Endothelial cell of umbilical vein (primary cell): ENCODE measurements at places on chromosomes 13 and 19.

DNA sequence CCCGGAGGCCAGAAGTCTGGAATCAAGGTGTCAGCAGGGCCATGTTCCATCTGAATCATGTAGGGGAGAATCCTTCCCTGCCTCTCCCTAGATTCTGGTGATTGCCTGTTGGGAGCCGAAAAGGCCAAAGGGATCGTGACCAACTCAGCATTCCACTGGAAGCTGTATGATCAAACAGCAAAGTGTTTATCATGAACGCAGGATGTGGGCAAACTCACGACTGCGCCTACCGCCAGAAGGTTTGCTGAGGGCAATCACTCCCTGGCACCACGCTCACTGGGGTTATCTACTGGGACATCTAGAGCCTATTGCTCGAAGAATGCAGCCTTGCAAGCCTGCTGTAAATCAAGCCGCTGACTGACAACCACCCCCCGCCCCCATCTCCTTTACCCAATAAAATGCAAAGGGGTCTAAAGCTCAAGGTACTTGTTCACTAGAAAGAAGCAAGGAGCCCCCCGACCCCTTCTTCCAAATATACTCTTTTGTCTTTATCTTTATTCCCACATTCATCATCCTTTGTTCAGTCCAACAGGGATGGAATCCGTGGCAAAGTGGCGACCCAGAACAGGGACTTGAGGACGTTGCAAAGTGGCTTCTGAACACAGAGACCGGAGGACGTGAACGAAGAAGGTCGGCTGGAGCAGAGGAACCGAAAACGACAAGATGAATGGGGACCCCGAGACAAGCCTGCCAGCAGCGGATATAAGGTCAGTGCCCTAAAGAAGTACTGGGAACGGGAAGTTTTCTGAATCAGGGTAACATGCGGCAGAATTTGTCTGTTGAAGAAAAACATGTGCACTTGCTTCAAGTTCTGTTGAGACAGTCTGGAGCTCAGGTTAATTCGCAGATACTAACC, 16.8 kb downstream of the CLEC4M start:
- no peak for DNase-seq

DNA sequence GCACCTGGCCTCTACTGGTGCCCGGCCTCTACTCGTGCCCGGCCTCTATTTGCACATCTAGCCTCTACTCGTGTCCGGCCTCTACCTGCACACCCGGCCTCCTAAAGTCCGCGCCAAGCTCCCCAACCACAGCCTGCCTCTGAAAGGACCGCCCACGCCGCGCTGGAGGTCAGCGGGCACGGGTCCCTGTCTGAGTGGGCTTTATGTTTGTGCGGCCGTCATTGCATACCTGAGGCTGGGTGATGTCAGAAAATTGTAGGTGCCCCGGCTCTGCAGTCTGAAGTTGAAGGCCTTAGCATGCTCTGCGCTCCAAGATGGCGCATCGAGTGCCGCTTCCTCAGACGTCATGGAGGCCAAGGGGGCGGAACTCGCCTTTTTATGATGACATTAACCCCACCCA, 1.1 kb downstream of the ZNF135 start:
- DNase-seq: no peak

DNA sequence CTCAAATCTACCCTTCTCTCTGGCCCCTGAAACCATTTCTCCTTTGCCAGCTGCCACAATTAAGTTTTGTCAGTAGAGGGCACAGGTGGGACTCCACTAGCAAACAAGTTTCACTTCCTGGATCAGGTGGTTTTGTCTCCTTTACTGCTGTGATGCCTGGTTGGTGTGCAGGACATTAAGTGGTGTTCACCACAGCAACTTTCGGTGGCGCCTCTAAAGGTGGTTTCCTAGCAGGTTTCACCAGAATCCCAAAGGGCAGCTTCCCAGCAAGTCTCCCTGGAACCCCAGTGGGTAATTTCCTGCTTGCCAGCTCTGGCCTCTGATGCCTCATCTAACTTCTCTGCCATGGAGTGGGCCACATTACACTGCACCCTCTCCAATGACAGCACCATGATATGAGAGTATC, 16.6 kb downstream of the MED4 start:
- peak; percentile 17 for DNase-seq

GRCh38 chr13:44748439-44748838, 172.3 kb upstream of the TSC22D1 start:
- no peak for DNase-seq

DNA sequence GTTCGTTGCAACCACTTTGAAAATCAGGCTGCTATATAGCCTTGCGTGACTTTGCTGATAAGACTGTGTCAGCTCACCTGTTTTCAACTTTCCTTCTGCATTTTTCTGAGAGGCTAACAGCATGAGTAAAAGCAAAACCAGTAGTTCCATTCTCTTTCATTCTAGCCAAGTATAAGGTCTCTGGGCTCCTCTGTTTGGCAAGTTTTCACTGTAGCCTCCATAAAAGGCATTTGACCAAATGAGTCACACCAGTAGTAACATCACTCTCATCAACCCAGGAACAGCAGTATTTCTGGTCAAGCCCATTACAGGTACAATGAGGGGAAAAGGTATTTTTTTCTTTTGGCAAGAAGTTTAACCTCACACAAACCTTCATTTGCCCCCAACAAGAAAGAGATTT, 1149.8 kb upstream of the MIR17HG start:
- DNase-seq: no peak

DNA sequence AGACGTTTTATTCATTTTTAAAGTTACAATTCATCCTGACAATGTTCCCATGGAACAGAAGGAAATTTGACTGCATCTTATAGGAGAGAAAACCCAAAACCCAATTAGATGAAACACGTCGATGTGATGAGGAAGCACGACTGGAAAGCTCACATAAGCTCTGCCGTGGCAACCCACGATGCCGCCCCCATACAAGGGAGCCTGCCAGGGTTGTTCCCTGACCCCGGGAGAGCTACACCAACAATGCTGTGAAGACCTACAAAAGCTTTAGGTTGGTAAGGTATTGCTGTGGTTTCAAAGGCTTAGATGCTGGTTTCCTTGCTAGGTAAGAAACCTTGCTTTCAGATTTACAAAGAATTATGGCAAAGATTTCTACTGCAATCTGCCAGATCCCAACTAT, 393.1 kb downstream of the KLF12 start:
- no peak for DNase-seq

- DNase-seq: peak; percentile 49
These were observed 11.1 kb downstream of the FTL start for GRCh38 chr19:48975947-48976847.

GRCh38 chr13:47680748-47681147, 320.3 kb downstream of the SUCLA2 start:
- no peak for DNase-seq

- no peak for DNase-seq
These were observed 213.8 kb downstream of the KCTD12 start for GRCh38 chr13:76672420-76672819.
